Fibroblast of skin of left biceps (primary cell): ENCODE measurements at places on chromosomes 16 and 17.

- DNase-seq: no peak
Measured at GRCh38 chr16:52441886-52442285, 105.1 kb downstream of the TOX3 start.

GRCh38 chr17:39973496-39973895 lies 7.1 kb upstream of the PSMD3 start:
- DNase-seq: no peak

GRCh38 chr17:36597226-36597625 lies 4.2 kb upstream of the MRM1 start:
- no peak for DNase-seq

GRCh38 chr17:75848523-75849278 lies 4.5 kb upstream of the UNC13D start:
- no peak for DNase-seq

DNA sequence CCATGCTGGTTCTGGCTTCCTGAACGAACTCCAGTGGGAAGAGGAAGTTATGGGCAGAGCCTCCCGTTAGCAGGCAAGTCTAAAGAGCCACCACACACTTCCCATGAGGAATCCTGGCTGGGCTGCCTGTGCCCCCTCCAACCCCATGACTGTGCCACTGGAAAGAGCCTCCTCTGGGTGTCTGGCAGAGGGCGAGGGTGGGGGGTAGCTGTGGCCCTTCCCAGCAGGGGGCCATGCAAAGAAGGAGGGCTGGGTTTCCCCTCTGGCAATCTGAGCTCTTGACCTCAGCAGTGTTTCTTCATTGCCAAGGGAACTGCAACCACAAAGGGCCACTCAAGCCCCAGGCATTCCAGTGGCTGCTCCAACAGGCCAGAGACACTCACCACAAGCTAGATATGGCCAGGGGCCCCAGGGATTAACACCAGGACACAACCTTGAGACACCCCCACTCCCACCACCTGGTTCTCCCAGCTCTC lies 1.7 kb upstream of the RRAD start:
- DNase-seq: peak; percentile 8

GRCh38 chr16:67663151-67663876 lies 2.6 kb downstream of the PARD6A start:
- no peak for DNase-seq

DNA sequence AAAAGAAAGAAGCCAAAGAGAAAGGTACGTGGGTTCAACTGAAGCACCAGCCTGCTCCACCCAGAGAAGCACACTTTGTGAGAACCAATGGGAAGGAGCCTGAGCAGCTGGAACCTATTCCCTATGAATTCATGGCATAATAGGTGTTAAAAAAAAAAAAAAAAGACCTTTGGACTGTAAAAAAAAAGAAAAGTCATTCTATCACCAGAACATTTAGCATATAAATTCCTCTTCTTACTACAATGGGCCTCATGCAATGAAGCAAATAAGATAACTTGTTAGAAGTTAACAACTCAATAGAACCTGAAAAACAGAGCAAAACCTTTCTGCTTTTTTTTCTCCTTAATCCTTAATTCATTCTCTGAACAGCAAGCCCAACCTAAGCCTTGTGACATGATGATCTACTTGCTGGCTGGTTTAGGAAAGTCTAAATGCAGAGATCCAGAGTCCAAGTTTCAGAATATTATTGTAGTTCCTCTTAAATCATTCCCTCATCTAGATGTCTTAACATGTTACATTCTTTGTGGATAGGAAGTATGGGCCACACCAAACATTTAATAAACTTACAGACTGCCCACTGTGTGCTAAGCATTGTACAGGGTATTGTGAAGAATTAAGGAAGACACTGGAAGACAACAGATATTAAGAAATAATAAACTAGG lies 45.4 kb downstream of the BRCA1 start:
- no peak for DNase-seq

- DNase-seq: no peak
Measured at GRCh38 chr17:35170968-35171771, 23.0 kb downstream of the SLC35G3 start.

DNA sequence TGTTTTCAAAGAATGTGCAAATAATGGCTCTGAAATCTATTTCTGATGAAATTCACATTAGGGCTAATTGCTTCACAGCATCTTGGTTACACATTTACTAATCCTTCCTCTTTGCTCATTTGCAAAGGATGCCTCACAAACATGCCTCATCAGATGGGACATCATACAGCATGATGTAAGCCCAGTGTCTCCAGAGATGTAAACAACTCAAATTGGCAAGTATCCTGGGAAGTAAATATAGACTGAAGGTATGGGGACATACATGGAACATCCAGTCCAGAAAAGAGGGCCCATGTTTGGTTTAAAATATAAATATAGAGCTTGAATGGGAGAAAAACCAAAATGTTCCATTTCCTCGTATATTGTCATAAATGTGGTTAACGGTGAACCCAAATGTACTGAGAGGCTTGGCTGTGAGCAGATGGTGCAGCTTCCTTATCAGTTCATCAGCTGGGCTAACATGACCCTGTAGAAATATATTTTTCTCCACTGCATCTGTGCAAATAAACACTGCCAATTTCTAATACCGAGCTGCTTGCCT lies 142.9 kb upstream of the NUDT7 start:
- DNase-seq: no peak

DNA sequence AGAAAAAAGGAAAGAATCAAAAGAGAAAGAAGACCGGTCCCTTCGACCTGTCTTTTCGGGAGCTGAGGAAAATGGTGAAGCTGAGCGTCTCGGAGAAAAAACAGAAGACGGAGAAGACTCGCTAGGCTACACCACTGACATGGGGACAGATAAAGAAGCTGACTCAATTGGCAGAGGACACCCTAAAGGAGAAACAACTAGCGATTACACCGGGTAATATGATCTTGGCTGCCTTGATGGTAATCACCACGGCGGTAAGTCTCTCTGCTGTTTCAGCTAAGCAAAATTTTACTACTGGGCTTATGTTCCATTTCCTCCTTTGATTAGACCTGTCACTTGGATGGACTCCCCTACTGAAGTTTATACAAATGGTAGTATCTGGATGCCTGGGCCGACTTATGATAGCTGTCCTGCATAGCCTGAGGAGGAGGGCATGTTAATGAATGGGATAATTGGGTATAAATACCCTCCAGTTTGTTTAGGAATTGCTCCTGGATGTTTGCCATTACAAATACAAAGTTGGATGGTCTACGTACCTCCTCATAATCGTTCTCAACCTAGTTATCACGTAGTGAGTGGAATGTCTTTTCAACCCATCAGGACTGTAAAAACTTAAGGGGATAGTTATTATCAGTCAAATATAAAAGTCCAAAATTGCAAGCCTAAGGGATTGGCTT lies 24.1 kb downstream of the ALOX15B start:
- no peak for DNase-seq

DNA sequence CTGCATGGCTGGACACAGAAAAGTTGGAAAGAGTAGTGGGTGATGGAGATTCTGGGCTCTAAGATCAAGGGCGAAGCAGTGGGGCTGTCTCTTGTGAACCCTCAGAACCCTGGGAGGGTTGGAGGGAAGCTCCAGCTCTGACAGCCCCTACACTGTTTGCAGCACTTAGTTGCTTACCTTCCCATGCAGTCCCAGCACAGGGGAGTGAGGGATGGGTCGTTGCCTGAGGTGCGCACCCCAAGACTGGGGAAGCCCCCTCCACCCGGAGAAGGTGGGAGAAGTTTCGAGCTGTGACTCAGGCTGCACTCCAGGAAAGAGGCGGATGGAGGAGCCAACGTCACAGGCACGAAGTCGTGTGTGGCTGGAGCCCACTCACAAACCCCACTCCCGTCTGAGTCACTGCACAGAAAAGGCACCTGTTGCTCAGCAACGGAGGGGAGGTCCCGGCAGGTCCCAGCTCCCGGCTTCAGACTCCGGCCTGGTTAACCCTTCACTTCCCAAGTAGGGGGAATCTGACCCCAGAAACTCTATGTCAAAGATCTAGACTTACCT lies 60.1 kb downstream of the AIPL1 start:
- DNase-seq: no peak

DNA sequence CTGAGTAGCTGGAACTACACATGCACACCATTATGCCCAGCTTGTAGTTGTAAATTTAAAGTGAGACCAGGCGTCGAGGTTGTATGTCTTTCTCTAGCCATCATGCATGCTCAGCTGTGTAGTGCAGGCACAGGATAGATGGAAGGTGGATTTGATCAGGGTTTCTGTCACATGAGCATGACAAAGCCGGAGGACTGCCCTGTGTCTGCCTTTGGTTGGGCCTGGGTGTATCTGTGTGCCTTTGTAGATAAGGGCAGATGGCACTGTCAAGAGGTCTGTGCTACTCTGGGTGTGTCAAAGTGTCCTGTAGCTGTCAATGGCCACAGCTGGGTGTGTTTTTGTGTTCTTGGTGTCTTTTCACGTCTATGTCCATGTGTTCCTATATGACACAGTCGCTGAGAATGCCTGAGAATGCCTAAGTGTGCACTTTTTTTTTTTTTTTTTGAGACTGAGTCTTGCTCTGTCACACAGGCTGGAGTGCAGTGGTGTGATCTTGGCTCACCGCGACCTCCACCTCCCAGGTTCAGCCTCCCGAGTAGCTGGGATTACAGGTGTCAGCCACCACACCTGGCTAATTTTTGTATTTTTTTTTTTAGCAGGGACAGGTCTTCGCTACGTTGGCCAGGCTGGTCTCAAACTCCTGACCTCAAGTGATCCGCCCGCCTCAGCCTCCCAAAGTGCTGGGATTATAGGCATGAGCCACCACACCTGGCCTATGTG lies 4.1 kb upstream of the NAGS start:
- DNase-seq: no peak

- DNase-seq: no peak
Measured at GRCh38 chr17:50956750-50957523, 90.8 kb upstream of the TOB1 start.

DNA sequence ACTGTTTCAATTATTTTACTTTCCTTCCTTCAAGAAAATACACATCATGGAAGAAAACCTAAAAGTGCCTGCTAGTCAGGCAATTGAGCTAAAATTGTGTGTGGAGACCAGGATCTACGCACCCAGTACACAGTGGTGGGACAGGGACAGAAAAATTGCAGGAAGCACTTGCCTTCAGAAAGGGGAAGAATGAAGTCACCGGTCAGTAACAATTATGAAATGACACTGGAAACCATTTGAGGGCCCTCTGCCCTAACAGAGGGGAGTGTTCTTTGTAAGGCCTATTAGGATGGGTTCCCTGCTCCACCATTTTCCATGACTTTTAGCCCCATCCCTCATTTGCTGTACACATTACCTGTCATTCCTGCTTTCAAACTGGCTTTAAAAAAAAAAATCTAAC lies 4.5 kb upstream of the PHAF1 start:
- DNase-seq: no peak

DNA sequence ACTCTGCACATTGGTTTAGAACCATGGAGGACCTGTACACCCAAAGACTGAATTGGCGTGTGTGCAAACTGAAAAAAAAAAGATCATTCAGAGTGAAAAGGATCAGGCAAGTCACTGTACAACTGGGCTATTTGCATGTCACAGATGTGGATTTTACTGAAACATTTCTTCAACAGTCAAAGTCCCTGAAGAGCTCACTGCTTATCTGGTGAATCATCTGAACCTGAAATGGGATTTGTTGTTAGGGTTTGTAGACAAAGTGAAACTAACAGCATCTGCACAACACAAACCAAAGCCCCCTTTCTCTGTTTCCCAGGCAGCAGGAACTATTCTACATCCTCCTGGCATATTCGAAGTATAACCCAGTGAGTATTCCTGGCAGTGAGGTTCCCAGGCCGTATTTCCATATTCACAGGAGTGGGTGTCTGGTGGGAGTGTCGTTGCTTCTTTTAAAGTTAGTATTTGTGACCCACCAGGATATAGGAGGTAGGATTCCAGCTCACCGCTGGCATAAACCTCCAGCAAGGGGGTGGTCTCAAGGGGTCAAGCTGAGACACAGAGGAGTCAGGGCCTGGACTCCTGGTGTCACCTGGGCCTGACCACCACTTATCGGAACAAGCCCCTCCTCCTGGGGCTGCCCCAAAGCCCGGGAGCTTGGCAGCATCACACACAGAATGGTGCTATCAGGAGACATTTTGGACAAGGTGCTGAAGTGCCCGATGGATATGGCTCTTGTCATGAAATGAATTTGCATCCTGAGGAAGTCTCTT lies 80.9 kb downstream of the GOSR1 start:
- no peak for DNase-seq

DNA sequence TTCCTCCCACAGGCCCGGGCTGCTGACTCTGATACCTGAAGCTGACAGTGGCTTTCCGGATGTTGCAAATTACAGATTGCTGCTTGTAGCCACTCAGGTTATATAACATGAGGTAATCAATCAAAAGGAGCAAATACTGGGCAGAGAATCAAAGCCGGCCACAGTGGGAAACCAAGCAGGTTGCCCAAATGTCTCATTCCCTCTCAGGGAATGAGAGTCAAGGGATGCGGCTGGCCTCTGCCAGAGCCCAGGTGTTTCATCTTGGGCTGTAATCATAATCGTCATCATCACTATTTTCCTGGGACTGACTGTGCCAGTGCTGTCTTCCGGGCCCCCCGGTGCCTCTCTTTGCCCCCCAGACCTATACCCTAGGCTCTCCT lies 292.4 kb upstream of the FOXF1 start:
- no peak for DNase-seq

DNA sequence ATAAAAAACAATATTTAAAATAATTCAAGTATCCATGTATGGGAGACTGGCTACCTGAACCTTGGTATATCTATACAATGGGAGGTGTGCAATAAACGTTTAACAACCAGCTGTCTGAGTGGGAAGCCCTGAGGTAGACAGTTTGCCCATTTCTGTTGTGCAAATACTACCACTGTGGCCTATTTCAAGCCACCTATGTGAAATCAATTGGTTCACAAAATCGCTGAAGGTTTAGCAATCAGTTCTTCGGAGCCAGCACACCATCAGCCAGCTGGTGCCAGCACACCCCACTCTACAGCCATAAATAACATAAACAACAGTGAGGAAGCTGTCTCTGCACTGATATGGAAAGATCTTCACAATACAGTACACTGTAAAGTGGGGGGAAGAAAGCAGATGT lies 46.7 kb upstream of the KDM8 start:
- no peak for DNase-seq

DNA sequence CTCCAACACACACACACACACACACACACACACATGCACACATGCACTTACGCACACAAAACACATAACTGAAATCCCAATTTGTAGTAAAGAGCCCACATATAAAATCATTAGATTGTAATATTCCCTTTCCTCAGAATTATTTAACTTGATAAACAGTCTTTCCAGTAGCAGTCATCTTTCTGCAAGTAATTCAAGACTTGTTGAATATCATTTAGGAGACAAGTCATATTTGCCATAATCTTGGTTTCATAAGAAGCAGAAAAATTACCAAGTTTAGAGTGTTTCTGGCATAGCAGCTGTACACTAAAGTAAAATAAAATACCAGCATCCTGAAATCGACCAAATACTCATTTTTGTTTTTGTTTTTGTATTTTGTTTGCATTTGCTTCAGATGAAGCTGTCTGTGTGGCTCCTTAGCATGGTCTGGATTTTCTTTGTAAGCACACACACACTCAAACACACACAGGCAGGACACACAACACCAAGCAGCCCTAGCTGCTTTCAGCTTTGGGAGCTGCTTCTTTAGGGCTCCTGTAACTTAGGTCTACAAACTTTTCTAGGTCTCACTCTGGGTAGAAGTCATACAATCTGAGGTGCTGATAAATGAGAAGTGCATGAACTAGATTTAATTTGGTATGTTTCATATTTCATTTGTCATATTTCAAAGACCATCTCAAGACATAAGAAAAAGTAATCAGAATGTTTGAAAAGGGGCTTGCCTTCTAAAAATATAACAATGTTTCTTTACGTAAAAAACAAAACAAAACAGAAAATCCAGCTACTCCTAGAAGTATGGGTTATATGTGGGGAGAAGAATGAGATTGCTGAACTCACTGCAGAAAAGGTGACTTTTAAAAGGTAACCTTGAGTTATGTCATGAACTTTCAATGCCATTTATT lies 3.0 kb downstream of the SALL1 start:
- no peak for DNase-seq
